Glutamatergic neuron (in vitro differentiated cells): ENCODE measurements at places on chromosomes 1 and 21. TPM values are rescaled to one million over a fixed set of nuclear protein-coding genes. Genes with fewer than 3 reads are reported as not detected.

DNA sequence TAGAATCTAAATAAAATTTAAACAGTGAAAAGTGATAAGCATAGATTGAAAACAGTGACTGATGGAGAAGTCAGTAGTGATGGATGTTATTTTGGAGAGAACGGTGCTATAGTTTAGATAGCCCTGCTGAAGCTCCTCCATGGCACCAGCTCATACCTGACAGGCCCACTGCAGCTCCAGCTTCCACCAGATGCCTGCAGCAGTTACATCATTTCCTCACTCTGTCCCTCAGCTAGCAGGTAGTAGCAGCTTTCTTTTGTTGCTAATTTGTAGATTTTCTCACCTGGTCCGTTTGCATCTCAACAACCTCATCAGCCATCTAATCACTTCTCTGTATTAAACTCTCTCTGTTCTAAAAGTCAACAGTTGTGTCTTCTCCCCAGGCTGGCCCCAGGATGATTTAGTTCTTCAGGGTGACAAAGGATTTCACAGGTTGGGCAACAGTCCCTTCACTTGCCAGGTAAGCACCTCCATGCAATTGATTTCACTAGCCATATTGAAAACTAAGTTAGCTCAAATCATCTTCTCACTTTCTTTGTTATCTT, 128.3 kb downstream of the LMX1A start:
- H3K27ac ChIP-seq = no peak overlapping the region
- no peaks in the 10 kb centered on the region for H3K36me3 ChIP-seq
- H3K4me1 ChIP-seq = peaks cover 8% of the 10 kb centered on the region
- peaks cover 1% of the 10 kb centered on the region for H3K27me3 ChIP-seq
- H3K4me3 ChIP-seq = no peak overlapping the region
- no peak for DNase-seq

DNA sequence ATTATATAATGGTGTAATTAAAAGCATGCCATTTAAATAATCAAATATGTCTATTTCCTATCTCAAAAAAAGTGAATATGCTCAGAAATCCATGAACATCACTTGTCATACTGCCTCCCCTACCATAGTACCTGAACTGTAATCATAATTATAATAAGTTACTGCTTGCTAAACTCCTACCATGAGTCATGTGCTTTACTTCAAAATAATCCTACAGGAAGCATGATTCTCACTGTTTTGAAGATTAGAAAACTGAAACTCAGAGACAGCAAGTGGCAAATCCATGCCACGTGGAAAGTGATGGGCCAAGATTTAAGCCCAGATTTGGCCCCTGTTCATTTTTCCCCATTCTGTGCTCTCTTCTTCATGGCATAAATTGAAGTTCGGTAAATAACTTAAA, 5.2 kb downstream of the LRRC7 start:
- no peaks in the 10 kb centered on the region for H3K36me3 ChIP-seq
- H3K27me3 ChIP-seq = peaks cover 10% of the 10 kb centered on the region
- no peak overlapping the region for H3K4me3 ChIP-seq

Gene NDUFS5
- total RNA-seq = 320 TPM

Gene TAF5L
- total RNA-seq = 19.6 TPM

Gene SPRR1A
- total RNA-seq = not detected

Gene LAD1
- 0.25 TPM for total RNA-seq

DNA sequence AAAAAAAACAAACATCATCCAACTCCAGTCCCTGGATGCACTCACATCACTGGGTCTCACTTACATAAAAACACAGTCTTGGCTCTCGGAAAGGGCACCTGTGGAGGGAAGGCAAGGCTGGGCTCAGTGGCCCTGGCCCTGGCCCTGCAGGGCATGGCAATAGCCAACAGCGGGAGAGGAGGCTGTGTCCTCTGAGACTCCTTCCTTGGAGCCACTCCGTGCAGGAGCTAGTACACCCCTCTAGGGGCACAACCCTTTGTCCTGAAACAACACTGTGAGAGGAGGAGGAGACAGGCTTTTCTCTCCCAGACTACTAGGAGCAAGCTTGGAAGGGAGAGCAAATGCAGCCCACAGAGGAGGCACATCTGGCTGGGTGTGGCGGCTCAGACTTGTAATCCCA, 28.0 kb downstream of the URB1 start:
- peaks cover 7% of the 10 kb centered on the region for H3K4me1 ChIP-seq
- H3K36me3 ChIP-seq = peaks cover 8% of the 10 kb centered on the region
- H3K27ac ChIP-seq = peak overlapping the region; percentile 62
- H3K4me3 ChIP-seq = no peak overlapping the region
- H3K27me3 ChIP-seq = no peaks in the 10 kb centered on the region
- DNase-seq = no peak

- no peak overlapping the region for H3K27ac ChIP-seq
- no peak for DNase-seq
- no peaks in the 10 kb centered on the region for H3K27me3 ChIP-seq
- no peak overlapping the region for H3K4me3 ChIP-seq
These were observed 613.5 kb downstream of the LMO4 start for GRCh38 chr1:87942165-87942564.

Gene PTGS2
- not detected for total RNA-seq

Gene RNF2
- total RNA-seq = 33.8 TPM

DNA sequence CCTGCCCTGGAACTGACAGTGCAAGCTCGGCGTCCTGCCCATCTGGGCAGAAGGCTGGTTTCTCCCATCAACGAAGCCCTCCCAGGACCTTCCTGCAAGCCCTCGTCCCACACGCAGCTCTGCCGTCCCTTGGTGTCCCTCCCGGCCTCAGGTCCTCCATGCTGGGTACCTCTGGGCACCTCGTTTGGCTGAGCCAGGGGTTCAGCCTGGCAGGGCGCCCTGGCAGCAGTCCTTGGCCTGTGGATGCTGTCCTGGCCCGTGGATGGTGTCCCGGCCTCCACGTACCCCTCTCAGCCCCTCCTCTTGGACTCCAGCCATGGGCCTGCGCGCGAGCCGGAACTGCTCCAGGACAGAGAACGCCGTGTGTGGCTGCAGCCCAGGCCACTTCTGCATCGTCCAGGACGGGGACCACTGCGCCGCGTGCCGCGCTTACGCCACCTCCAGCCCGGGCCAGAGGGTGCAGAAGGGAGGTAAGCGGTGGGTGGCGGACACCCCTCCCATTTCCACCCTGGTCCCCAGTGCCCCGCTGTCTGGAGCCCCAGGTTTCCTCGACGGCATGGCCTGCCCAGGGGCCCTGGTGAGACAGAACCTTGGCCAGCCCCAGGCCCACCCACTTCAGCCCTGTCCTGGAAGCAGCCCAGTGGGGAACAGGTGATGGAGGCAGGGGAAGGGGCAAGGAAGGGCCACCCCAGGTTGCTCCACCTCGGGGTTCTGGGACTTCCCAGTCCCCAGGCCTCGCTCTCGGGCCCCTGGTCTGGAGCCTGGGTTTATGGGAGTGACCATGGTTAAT, 3.5 kb downstream of the TNFRSF14 start:
- H3K4me1 ChIP-seq = peaks cover 7% of the 10 kb centered on the region
- H3K27ac ChIP-seq = no peak overlapping the region

Gene KAZN
- 7.9 TPM for total RNA-seq

Gene SLC2A5
- 0.64 TPM for total RNA-seq

DNA sequence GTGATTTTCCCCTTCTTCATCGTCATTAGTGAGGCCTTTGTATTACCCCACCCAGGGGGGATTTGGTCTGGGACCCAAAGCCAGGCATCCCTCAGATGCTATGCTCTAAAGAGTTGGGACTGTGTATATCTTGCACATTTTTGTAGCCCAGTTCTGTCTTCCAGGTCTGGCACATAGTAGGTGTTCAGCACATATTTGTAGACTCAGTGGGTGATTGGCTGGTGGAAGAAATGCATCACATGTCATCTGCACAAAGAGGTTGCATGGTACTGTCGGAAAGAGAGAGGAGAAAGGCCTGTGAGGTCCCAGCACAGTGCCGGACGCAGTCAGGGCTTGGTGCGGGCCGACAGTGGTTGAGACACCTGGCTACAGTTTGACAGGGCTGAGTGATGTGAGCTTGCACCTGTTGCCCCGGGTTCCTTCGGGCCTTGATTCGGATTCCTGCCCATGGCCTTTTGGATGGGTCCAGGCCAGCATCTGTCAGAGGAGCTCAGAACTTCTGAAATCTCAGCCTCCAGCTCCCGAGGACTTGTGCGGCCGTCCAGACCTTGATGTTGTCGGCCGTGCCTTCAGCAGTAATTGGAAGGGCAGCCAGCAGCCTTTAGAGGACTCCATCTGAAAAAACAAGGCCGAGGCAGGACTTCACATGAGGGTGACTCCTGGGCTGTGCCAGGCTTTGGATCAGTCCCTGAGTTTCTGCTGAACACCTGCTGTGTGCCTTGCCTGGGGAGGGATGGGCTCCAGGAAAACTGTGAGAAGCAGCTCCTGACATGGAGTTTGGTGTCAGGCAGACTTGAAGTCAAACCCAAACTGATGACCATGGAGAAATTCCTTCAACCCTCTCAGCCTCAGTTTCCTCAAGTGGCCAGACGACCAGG, 40.9 kb upstream of the PADI1 start:
- H3K27ac ChIP-seq = no peak overlapping the region
- peaks cover 11% of the 10 kb centered on the region for H3K27me3 ChIP-seq
- H3K36me3 ChIP-seq = peaks cover 4% of the 10 kb centered on the region
- no peak for DNase-seq
- H3K4me3 ChIP-seq = no peak overlapping the region

DNA sequence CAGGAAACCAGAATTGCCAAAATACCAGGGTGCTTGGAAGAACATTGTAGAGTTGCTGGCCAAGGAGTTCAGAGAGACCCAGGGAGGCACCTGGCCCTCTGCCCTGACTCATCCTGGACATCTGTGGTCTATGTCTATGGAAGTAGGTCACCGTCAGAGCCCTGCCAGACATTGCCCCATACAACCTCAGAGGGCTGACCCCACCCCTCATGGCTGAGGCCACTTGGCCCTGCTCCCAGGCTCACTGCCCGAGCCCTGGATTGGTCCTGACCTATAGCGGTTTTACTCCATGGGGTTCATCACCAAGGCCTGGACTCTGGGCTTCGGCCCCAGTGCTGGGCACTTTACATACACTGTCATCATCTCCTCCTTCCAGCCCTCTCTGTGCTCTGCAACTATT, 233.1 kb downstream of the PTPRU start:
- H3K4me3 ChIP-seq = no peak overlapping the region
- H3K36me3 ChIP-seq = peaks cover 11% of the 10 kb centered on the region
- no peak for DNase-seq
- peaks cover 8% of the 10 kb centered on the region for H3K27me3 ChIP-seq
- no peak overlapping the region for H3K27ac ChIP-seq

Gene OR10X1
- total RNA-seq = not detected

DNA sequence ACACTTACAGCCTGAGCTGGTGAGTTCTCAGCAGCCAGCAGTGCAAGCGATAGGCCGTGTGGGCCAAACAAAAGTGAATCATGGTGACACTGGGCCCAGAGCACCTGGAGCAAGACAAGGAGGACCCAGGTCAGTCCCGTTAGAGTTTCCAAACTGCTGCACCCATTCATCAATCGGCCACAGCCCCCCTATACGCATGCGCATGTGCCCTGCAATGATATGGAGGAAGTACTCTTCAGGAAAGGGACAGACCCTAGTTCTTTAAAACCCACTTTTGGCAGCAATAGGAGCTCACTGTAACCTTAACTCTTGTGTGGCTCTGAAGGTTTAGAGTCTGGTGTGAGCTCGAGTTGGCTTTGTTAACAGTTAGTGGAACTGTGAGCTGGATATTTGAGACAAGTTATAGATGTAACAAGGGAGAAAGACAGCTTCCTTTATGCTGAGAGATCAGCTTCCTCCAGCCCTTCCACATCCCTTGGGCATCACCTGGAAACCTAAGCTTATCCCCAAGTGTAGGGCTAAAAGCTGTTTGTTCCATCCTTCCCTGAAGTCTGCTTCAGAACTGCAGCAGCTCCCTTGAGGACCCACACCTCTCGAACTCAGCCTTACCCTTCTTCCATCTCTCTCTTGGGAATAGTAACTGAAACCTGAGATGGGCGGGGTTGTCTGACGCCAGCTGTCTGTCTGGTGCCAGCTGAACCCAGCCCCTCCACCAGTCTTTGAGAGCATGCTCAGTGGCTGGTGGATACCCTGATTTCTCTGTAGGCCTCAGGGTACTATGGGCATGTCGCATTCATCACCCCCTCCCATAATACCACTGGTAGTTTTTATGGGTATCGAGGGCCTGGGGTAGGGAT, 17.7 kb downstream of the NMNAT1 start:
- peaks cover 6% of the 10 kb centered on the region for H3K27me3 ChIP-seq
- peaks cover 20% of the 10 kb centered on the region for H3K4me1 ChIP-seq
- H3K27ac ChIP-seq = peak overlapping the region; percentile 93
- peak overlapping the region; percentile 77 for H3K4me3 ChIP-seq
- peaks cover 4% of the 10 kb centered on the region for H3K36me3 ChIP-seq

DNA sequence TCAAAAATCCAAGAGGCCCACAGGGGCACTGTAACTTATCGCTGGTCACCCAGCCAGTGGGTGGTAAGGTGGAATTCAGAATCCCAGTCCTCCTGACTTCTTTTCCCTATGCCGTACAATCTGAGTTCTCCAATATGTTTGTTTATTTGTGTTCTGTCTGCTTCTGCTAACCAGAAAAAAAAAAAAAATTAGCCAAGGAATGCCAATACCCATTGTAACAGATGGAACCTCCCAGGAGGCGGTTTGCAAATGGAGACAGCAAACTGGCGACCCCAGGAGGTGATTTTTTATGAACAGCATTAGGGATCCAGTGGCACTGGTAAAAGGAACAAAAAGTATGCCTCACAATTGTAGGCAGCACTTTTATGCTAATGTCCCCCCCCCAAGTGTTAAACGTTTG, 189.0 kb upstream of the FGGY start:
- peaks cover 3% of the 10 kb centered on the region for H3K27me3 ChIP-seq
- peak; percentile 29 for DNase-seq
- peaks cover 9% of the 10 kb centered on the region for H3K4me1 ChIP-seq

DNA sequence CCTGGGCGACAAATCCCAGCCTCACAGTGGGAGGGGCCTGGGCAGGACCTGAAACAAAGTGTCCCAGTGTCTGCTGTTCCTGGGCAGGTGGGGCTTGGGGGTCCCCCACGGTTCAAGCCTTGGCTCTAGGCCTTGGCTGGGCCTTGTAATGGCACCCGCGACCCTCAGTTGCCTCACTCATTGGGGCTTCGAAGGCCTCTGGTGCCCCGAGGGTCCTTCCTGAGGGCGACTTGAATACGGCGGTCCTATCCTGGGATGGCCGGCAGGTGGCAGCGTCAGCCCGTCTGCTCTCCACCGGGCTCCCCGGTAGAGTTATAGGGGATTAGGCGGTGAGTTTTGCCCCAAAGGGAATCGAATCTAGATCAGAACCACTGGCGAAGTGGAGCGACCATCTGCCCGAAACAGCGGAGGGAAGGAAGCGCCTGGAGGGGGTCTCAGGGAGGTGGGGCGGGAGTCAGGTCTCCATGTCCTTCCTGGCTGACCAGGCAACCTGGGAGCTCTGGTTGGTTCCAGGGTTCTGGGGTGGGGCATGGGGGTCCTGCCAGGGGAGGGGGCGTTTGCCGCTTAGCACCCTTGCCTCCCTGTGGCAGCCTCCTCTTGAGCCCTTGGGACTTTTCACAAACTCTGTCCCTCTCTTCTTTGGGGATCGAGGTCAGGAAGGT, 2.1 kb upstream of the PEX10 start:
- DNase-seq = peak; percentile 89
- peaks cover 10% of the 10 kb centered on the region for H3K27me3 ChIP-seq
- peak overlapping the region; percentile 59 for H3K27ac ChIP-seq
- no peaks in the 10 kb centered on the region for H3K36me3 ChIP-seq
- H3K4me1 ChIP-seq = peaks cover 12% of the 10 kb centered on the region

- H3K27ac ChIP-seq = no peak overlapping the region
- no peak overlapping the region for H3K4me3 ChIP-seq
- H3K36me3 ChIP-seq = no peaks in the 10 kb centered on the region
- H3K4me1 ChIP-seq = peaks cover 41% of the 10 kb centered on the region
- DNase-seq = no peak
These were observed 20.5 kb upstream of the C1QA start for GRCh38 chr1:22615886-22616285.

- peaks cover 5% of the 10 kb centered on the region for H3K36me3 ChIP-seq
- H3K27me3 ChIP-seq = peaks cover 2% of the 10 kb centered on the region
- DNase-seq = no peak
- H3K4me3 ChIP-seq = peak overlapping the region; percentile 25
These were observed 100.7 kb downstream of the MTR start for GRCh38 chr1:236895665-236896387.
